ENCODE measurements at places on chromosomes 4 and X.

GRCh38 chrX:63889001-63889400 is 104.0 kb upstream of the ARHGEF9 start:
- no peak for DNase-seq

DNA sequence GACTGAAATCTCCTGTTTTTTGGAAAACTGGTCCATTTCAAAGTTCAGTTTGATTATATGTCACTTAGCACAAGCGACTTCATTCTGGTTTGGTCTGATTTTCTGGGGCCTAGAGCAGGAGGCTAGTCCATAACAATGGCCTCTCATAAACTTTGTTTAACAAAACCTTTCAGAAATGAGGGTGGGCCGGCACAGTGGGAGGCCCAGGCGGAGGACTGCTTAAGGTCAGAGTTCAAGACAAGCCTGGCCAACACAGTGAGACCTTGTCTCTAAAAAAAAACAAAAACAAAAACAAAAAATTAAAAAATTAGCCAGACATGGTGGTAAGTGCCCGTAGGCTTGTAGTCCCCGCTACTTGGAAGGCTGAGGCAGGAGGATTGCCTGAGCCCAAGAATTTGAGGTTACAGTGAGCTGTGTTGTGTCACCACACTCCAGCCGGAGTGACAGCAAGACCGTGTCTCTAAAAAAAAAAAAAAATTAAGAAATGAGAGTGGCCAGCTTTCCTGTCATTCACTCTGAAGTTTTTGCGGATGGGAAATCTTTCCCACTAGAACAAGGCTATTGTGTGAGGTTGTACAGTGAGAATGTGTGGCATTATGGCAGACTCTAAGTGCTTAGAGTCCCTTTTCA is 1.2 kb upstream of the PLAC8 start:
- no peak for DNase-seq

GRCh38 chr4:80407246-80407645 is 71.7 kb downstream of the CFAP299 start:
- peak; percentile 87 for DNase-seq

- peak; percentile 76 for DNase-seq
Observed at GRCh38 chrX:136525738-136526606, 6.0 kb upstream of the VGLL1 start.

DNA sequence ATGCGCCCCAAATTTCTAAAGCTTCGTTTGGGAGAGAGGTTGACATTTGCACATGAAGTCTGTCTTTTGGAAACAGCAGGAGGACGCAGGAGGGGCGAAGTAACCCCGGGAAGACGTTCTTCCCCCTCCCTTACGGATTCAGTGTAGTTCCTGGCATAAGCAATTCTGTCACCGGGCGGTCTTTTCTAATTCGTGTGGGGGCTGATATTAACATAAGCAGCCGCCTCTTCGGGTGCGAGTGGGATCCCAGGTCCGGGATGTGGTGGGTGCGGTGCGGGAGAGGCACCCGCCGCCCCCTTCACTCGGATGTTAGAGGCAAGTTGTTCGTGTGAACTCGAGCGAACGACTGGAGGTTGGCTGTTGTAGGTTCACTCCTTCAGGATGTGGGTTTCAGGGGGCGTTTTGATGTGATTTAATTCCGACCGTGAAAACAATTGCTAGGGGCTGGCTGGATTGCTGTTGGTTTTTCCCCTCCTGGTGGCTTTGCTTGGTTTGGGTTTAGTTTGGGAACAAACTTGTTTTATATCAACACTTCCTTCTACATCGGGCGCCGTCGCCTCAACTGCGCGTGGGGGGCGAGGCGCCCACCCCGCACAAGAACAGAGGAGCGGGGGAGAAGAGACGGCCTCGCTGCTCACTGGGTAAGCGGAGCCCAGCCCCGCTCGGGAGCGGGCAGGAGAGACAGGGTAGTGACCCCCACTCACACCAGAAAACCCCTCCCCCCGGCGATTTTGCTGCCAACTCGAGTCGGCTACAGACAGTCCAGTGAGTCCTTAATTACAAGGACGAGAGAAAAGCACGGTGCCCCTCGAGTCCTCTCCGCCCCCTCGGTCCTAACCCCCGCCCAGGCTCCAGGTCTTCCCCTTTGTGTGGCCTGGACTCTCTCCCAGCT is 2.9 kb upstream of the LEF1 start:
- no peak for DNase-seq

GRCh38 chrX:3521396-3521795 is 174.9 kb upstream of the MXRA5 start:
- no peak for DNase-seq

GRCh38 chrX:27186671-27187070 is 276.5 kb downstream of the PPP4R3C start:
- no peak for DNase-seq

GRCh38 chr4:182923796-182924340 is 6.7 kb upstream of the DCTD start:
- no peak for DNase-seq

DNA sequence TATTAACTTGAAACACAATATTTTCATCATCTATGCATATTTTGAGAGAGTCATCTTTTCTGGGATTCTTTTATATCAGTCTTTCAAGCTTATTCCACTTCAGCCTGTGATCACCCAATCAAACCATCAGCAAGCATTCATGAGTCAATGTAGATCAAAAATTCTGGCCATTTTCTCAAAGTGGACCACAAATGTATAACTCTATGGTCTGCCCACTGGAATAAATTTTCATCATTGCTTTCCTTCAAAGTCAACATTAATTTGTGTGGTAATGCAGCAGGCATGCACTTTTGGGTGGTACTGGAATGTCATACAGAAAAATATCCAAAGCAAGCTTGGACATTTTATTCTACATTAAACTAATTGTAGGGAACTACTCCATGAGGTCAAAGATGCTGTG is 1013.0 kb downstream of the STIM2 start:
- DNase-seq: no peak
